ENCODE measurements at places on chromosomes 2 and 18.

GRCh38 chr2:47272905-47273758 lies 118.0 kb upstream of the STPG4 start:
- no peak for DNase-seq

DNA sequence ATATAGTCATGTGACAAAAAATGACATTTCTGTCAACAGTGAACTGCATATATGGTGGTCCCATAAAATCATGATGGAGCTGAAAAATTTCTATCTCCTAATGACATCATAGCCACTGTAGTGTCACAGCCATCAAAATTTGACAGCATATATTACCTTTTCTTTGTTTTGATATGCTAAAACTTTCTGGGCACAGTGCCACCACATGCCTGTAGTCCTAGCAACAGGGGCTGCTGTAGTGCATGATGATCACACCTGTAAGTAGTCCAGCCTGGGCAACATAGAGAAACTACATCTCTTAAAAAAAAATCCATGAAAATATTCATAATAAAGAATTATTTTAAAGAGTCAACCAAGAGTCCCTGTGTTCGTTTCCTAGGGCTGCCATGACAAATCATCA lies 155.5 kb upstream of the SERTAD2 start:
- no peak for DNase-seq

- peak; percentile 59 for DNase-seq
These were observed 818 bp downstream of the ITGB1BP1 start for GRCh38 chr2:9422321-9423099.

GRCh38 chr2:237892478-237892877 lies 33.1 kb downstream of the RAMP1 start:
- DNase-seq, result no peak

GRCh38 chr2:26860211-26860850 lies 12.4 kb downstream of the DPYSL5 start:
- no peak for DNase-seq

DNA sequence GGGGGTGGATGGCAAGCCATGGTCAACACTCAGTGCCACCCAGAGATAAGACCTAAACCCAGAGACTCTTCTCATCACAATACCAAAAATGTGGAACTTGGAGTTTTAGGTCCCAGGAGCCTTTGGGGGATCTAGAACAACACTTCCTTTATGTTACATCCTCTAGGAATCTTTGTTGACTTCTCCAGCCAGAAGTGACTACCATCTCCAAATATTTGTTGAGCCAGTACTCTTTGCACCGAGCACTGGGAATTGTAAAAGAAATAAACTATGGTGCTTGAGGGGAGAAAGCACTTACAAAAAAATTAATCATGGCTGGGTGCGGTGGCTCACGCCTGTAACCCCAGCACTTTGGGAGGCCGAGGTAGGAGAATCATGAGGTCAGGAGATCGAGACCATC lies 120.0 kb upstream of the TMEM200C start:
- DNase-seq, result no peak

DNA sequence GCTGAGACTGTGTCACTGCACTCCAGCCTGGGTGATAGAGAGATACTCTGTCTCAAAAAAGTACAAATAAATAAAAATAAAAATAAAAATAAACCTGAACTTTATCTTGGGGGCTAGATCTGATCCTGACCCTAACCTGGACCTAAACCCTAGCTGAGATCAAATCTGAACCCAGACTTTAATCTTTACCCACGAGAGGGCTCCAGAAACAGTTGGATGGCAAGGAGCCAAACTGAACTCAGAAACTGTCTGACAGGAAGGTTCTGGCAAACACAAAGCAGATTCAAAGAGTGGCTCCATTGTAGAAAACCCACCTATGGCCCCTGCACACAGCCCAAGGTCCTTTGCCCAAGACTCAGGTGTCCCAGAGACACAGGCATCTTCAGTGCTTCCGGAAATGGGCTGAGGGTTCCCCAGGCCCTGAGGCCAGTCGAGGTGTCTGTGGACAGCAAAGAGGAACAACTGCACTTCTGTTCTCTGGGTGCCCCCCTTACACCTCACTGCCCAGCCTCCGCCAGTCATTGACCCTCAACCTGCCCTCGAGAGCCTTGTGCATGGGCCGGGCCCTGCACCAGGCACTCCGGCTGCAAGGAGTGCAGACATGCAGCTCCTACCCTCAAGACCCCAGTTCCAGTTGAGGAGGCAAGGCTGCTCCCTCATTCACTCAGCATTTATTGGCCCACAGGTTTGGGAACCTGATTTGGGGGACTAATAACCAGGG lies 95.2 kb downstream of the TFCP2L1 start:
- no peak for DNase-seq

DNA sequence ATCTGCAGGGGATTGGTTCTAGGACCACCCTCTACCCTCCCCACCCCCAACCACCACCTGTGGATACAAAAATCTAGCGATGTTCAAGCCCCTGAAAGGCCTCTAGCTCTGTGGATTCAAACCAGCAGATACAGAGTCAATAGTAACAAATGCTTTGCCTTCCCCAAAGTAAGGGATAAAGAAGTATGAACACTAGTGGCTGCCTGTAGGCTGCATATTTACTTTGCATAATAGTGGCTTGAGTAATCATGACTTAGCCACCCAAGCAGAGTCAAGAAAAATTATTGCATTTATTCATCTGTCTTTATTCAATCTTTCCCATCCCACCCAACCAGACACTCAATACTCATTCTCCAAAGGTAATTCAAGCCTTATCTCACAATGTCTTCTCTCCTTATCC lies 43.8 kb downstream of the SOCS6 start:
- no peak for DNase-seq

DNA sequence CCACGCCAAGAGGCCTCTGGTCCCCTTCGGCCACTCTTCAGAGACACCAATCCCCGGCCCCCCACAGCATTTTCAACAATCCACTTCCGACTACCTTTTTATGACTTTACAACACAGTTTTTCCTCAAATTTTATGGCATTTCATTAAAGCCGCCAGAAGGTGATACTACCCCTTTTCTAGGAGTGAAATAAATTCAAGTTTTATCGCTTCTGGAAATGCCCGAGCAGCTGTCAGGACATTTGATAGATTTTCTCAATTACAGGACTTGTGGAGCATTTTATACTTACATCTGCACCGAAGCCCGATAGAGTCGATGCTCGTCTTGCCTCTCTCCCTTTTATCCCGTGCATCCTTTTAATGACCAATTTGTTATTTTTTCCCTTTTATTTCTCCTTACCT lies 108.1 kb upstream of the CREB1 start:
- DNase-seq, result no peak

- DNase-seq, result no peak
These were observed 101.1 kb downstream of the TRABD2A start for GRCh38 chr2:84779781-84780180.

DNA sequence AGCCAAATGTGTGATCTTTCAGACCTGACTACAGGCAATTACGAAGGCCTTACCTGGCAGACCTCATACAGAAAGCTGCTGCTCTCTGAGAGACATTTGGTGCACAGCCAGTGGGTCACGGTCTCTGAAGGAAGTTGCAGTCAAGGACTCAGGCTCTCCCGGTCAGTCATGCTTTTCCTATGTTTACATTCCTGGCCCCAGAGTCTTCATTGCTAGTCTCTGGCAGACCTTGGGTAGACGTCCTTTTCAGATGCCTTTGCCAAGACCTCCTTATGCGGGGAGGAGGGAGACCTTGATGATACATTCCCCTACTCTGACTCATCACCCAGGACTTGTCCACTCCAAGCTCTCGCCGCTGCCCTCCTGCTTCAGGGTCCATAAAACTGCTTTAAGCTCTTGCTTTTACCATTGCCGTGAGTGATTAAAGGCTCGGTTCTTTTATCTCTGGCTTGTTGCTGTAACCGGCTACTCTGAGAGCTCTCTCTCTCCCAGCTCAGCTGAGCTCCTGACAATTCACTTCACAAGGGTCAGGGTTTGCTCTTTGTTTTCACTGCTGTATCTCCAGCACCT lies 62.0 kb upstream of the SLC35F5 start:
- no peak for DNase-seq

- peak; percentile 28 for DNase-seq
These were observed 107.6 kb upstream of the CYRIA start for GRCh38 chr2:16773080-16773713.

DNA sequence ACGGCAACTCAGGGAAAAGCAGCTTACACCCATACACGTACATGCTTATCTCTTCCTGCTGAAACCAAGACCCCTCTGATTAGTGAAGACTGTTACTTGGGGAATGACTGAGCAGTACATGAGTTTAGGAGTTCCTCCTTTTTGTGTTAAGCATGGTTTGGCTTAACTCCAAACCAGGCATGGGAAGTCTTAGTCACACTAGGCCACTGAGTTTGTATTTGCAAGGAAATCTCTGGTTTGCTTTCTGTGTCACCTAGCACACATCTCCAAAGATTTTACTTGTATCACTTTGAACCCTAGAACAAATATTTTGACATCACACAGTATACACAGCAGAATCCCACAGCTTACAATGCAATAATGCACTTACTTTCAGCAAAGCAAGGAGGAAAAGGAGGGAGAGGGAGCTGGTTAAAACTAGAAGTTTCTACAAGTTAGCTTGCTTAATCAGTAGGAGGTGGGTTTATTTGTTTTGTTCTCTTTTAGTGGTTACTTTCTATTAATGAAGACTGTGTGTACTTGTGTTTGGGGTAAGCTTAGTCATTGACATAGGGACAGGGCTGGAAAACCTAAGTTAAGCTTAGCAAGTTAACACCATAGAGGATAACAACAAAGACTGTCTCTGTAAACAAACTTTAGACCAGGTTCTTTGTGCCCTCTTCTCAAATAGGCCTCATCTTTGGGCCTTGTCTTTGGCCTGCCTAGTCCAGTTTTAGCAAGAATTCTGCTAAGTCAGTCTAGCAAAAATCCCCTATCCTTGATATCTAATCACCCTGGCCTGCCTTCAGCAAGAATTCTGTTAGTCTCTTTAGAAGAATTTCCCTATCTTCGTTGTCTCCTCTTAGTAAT lies 219.4 kb downstream of the MREG start:
- no peak for DNase-seq

DNA sequence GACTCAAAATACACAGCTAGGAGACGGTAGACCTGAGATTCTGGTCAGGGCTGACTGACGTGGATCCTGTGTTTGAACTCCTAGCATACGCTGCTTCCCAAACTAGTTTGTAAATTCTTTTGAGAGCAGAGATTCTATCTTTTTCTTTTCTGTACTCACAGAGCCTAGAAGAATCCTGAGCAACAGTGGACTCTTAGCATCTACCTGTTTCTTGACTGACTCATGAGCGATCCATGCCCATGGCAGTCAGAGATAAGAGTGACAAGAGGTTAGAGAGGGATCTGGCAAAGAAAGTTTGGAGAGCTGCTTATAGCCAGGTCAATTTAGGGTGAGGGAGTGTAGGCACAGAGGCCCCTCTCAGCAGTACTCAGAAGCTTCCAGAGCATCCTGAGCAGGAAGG lies 41.1 kb upstream of the PPP1CB start:
- no peak for DNase-seq

GRCh38 chr2:102110171-102110570 lies 32.4 kb upstream of the IL1R1 start:
- DNase-seq, result no peak

DNA sequence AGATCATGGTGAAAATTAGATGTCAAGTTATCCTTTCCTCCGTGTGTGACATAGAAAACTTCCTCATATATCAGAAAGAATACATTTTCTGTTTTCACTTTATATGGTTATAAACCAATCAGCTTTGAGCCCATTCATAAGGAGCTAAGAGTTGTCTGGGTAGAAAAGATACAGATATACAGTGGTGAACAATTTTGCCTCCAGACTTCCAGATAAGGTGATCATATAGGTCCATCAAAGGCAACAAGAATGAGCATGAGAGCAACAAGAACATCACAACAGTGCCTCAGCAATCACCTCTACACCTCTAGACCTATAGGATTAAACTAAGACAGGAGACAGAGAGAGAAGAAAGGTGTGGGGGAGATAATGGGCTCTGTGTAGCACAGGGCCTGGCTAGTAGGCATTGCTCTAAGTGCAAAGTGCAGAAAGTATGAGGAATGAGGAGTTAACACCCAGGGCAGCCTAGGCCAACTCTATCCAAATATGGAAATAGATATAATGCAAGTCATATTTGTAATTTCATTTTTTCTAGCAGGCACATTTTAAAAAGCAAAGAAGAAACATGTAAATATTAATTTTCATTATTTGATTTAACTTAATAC lies 8.3 kb downstream of the TNP1 start:
- no peak for DNase-seq

- DNase-seq, result no peak
These were observed 50.0 kb downstream of the ASAP2 start for GRCh38 chr2:9256570-9257043.

DNA sequence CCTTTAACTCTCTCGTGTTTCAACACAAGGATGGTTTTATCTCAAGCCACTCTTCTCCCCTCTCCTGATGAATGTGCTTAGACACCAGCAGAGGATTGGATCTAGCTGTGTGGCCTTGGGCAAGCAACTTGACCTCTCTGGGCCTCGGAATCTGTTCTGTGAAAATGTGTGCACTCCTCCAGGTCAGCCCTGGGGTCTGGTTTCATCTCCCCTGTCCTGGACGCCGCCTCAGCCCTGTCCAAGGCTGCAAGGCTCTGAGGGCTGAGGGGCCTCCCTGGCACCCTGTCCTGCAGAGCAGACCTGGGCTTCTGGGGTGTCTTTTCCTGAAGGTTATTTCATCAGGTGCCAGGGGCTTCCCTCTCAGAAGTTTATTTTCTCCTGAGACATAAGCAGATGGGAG lies 28.5 kb downstream of the CNDP1 start:
- DNase-seq, result no peak

- DNase-seq, result no peak
These were observed 42.7 kb downstream of the TFCP2L1 start for GRCh38 chr2:121242175-121242875.

DNA sequence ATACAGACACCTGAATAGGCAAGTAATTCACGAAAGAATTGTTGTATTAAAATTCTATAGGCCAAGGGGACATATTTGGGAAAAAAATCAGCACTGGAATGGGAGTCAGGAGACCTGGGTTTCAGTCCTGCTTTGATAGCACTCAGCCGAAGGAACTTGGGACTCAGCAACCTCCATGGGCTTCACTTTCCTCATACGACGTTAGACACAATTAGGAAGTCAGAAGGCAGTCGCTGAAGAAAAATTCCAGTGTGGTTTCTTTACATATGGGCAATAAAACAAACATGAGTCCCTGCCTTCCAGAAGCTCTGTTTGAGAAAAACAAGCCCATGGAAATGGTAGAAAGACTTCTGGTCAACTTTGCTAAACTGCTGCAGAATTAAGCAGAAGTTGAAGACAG lies 15.1 kb upstream of the CYRIA start:
- DNase-seq, result no peak

DNA sequence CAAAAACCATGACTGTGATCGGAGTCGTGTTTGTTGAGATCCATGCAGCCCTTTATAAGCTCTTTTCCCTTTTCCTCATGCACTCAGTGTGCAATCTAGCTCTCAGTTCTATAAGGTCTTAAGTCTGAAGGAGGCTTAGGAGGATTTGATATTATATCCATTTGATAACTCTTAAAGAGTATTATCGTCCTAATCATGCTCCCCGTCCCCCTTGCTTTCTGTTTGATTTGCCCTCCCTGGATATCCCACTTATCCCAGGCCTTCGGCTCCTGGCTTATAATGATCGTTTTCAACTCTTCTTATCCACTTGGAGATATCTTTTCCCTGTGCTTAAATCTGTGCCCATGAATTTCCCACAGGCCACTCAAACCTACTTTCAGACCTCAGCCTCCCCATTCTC lies 1917.7 kb upstream of the PIK3C3 start:
- no peak for DNase-seq

- DNase-seq, result no peak
These were observed 1053.6 kb upstream of the SLC39A10 start for GRCh38 chr2:194603429-194603828.
